ENCODE measurements at places on chromosomes 2 and 18.

- no peak for DNase-seq
These were observed 35.5 kb downstream of the KCNE4 start for GRCh38 chr2:223087466-223087865.

GRCh38 chr2:127622561-127623387, 23.2 kb upstream of the GPR17 start:
- DNase-seq = no peak

- no peak for DNase-seq
These were observed 602.3 kb downstream of the TMEM182 start for GRCh38 chr2:103364177-103364576.

GRCh38 chr2:104944495-104944894, 90.6 kb downstream of the POU3F3 start:
- DNase-seq = no peak

- DNase-seq = no peak
These were observed 142.5 kb downstream of the OTX1 start for GRCh38 chr2:63192889-63193774.

GRCh38 chr2:151177756-151178155, 83.9 kb downstream of the RBM43 start:
- DNase-seq = no peak

DNA sequence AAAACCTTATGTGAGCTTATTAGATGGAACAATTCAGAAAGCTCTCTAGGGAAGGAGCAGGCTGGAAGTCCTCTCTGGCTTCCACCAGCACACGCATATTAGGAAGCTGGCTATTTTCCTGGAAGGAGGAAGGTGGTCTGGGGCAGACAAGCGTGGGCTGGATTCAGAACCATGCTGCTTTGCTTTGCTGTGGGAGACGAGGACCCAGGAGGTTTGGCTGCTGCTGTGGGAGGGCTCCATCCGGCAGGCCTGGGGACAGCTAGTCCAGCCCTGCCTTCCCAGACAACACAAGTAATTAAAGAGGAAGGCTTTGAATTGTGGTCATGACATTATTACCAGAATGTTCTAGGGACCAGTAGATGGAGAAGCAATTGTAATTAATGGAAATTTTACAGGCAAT, 238.8 kb upstream of the MYT1L start:
- no peak for DNase-seq

- DNase-seq = no peak
These were observed 54.5 kb downstream of the LRP1B start for GRCh38 chr2:142076317-142076716.

DNA sequence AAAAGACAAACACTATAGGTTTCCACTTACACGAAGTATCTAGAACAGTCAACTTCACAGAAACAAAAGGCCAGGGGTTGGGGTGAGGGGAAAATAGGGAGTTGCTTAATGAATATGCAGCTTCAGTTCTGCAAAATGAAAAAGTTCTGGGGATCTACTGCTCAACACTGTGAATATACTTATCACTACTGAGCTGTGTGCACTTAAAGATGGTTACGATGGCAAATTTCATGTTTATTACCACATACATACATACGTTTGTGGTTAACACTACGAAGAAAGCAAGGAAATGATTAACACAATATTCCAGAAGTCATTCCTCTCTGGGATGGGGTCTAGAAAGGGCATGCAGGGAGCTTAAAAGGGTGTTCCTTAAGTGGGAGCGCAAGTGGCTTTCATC, 19.3 kb downstream of the MBOAT2 start:
- DNase-seq = no peak
